ENCODE measurements at places on chromosomes 7 and 10. TPM values are rescaled to one million over a fixed set of nuclear protein-coding genes. Genes with fewer than 3 reads are reported as not detected.

PLPP4 gene
- 3.2 TPM for total RNA-seq

KCNH2 gene
- total RNA-seq = 0.08 TPM

WDR86 gene
- total RNA-seq = 1.1 TPM

HOGA1 gene
- 0.75 TPM for total RNA-seq

CLCN1 gene
- total RNA-seq = not detected

FRAT2 gene
- 2.7 TPM for total RNA-seq

Measured in smooth muscle cell of the coronary artery (primary cell).